ENCODE measurements at places on chromosomes 4 and X.

- DNase-seq, result no peak
Measured at GRCh38 chr4:144442713-144443112, 203.2 kb upstream of the HHIP start.

GRCh38 chr4:111362941-111363361 is 740.1 kb upstream of the PITX2 start:
- DNase-seq, result no peak

DNA sequence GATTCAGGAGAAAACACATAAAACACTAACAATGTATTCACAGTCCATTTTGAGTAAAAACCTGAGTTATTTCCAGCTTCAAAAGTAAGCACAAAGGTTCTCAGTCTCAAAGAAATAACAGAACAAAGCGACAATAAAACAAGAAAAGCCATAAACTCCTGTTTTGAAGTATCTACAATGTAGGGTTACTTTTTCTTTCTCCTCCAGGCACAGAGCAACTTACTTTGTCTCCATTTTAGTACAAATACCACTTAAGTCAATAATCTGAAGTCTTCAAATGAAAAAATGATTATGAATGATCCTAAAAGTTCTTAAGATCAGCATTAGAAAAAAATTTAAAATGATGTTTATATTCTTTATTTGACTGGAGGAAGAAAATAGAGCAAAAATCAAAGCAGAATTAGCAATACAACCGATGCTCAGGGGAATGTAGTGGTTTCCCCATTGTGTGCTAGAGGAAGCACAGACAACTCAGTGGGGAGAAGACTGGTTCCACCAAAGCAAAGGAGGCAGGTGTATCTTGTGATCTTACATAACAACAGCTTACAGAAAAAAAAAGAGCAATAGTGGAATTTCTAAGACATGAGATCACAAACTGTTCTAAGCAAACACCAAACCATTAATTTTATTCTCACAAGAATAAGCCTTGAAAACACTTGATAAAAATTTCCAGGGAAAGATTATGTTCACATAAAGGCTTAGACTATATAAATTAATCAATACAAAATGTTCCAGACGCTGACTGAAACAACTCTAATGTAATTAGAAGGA is 35.1 kb downstream of the EPHA5 start:
- DNase-seq, result no peak

DNA sequence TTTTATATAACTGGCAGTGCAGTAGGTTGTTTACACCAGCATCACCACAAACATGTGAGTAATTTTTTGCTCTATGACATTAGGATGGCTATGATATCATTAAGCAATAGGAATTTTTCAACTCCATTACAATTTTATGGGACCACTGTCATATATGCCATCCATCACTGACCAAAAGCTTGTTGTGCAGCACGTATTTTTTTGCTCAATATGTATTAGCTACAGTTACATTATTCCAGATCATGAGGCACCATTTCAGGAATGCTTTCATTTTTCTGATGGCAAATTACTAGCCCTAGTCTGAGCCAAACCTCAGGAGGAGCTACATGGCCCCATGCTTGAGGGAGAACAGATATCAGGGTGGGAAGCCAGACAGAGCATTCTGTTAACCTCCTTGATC is 56.8 kb upstream of the DCLK2 start:
- DNase-seq, result no peak

- no peak for DNase-seq
Measured at GRCh38 chrX:72539822-72540221, 32.8 kb downstream of the HDAC8 start.

DNA sequence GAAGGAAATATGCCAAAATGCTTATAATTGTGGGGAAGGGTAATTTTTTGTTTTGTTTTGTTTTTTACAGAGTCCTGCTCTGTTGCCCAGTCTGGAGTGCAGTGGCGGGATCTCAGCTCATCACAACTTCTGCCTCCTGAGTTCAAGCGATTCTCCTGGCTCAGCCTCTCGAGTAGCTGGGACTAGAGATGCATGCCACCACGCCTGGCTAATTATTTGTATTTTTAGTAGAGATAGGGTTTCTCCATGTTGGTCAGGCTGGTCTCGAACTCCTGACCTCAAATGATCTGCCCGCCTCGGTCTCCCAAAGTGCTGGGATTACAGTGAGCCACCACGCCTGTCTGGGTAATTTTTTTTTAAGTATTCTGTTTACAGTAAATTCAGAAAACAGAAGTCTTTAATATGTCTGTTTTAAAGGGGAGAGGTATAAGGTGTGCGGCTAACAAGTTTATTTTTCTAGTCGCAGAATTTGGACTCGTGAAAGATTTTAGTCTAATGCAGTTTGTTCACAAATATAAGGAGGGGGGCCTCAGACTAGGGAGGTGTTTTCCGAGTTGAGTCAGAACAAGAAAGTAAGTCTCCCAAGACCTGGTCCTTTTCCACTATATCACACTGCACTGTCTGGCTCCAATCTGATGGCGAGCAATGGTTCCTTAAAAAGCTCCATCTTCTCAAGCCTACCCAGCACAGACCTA is 1.5 kb downstream of the ACSL1 start:
- DNase-seq, result no peak

DNA sequence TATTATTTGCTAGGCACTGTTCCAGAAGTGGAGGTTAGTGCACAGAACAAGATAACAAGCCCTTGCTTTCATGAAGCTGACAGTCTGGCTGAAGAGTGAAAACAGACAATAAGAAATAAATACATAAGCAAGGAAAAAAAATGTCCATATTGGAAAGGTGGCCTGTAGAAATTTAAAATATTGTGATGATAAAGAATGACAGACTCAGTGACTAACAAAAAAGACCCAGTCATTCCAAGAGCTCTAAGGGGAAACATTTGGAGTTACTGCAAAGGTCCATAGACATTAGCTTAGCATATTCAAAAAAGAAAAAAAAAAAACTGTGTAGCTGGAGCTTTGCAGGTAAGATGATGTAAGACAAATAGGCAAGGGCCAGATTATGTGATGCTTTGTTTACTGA is 1.0 kb upstream of the ANTXR2 start:
- no peak for DNase-seq

- no peak for DNase-seq
Measured at GRCh38 chr4:136918772-136919171, 613.5 kb downstream of the PCDH18 start.

DNA sequence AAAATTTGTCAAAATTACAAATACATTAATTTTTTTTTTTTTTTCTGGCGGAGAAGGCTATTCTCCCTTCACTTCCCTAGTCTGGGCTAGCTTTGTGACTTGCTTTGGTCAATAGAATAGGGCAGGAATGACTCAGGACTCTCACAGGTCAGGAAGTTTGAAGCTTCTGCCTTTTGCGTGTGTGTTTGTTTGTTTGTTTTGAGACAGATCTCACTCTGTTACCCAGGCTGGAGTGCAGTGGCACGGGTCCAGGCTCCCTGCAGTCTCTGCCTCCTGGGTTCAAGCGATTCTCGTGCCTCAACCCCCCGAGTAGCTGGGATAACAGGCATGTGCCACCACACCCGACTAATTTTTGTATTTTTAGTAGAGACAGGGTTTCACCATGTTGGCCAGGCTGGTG is 55.9 kb upstream of the USP9X start:
- DNase-seq, result no peak

DNA sequence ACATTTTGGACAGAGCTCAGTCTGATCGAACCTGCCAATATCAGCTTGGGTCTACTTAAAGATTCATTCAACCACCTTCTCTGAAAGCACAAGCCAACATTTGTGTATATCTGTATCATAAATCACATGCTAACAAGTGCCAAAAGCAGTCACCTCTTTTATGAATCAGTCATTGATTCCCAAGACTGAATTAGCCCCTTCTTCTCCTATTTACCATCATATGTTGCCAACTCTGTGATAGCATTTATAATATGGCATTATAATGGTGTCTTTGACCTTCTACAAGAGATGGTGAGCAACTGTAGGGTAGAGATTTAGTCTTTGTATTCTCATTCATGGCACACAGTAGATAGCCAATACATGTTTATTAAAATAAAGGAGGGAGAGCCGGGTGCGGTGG is 61.4 kb downstream of the DDX53 start:
- DNase-seq, result no peak

- DNase-seq, result no peak
Measured at GRCh38 chrX:106479920-106480319, 131.9 kb upstream of the RADX start.

DNA sequence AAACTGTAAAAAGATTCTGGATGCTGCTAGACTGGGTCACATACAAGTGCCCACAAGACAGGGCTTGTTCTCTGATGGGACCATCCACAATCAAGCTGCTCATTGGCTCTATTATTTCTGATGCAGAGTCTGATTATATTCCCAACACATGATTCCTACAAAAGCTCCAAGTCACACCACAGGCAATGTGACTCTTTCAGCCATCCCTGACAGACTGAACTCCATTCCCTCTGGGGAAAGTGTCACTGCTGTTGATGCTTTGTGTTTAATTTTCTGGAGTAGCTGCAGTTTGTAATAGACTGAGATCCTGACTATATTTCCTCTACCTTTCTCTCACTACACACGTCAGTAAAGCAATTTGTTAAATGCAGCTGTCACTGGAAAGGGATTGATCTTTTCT is 55.4 kb upstream of the BCLAF3 start:
- no peak for DNase-seq

DNA sequence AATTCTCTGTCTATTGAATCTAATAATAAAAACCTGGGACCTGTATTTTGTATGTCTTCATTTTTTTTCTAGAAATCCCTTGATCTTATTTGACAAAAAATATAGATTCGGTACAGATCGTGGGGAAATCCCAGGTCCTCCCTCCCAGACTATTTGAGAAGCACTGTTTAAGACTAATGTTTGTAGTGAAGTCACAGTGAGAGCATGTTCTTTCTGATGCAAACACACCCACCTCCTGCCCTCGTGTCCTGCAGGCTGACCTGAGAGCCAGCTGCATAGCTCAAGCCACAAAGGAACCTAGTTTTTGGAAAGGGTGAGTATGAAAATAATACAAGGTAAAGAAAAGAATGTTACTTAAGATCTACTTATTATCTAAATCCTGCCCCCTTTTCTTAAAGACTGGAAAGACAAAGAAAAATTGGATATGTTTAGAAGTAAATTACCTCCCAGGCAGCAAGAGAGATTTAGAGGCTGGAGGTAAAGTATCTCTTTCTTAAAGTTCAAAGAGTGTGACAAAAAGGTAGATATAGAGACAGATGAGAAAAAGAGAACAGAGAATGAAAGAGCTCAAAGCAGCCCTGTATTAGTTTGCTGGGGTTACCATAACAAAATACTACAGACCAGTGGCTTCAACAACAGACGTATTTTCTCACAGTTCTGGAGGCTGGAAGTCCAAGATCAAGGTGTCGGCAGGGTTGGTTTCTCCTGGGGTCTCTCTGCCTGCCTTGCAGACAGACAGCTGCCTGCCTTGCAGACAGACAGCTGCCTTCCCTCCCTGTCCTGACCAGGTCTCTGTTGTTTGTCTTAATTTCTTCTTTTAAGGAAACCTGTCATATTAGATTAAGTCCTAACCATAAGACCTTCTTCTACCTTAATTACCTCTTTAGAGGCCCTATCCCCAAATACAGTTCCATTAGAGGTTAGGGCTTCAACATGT is 20.4 kb upstream of the DCTD start:
- DNase-seq, result no peak

GRCh38 chr4:33711826-33712225 is 2532.5 kb downstream of the ARAP2 start:
- no peak for DNase-seq

DNA sequence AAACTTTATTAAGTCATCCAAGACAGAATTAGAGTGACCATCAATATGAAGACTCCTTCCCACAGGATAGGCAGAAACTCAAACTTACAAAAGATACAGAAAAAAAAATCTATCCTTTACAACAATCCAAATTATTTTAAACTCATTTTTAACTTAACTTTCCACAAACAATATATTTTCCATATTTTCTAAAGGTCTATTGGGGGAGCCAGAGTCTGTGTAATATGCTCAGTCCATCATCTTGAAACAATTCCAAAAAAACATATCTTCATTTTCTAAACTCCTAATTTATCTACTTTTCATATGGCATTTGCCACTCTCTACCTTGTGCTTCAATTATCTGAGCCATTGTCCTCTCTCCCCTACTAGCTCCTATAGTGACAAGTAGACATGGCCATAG is 378.1 kb downstream of the PDGFC start:
- no peak for DNase-seq

- no peak for DNase-seq
Measured at GRCh38 chrX:24082447-24082846, 27.7 kb downstream of the EIF2S3 start.

- DNase-seq, result no peak
Measured at GRCh38 chr4:101315041-101315440, 32.3 kb downstream of the PPP3CA start.

All from MM.1S (cell line).